ENCODE measurements at places on chromosomes 7 and 10.

DNA sequence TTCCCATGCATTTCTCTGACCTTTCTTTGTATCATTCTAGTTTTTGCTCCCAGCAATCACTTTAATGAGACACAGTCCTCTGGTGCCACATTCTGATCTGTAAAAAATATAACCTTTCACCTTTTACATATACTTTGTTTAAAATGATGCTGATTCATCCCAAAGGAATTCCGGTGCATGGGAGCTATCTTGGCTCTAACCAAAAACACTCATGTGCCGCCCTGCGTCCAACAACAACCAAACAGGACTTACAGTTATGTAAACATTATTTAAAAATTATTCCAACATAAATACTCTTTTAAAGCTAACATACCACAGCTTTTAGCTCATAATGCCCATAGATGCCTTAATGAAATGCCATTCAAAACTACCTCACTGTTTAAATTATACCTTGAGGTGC, 7.7 kb upstream of the OPALIN start:
- peaks cover 4% of the 10 kb centered on the region for H3K4me1 ChIP-seq
- no peak overlapping the region for H3K27ac ChIP-seq
- no peaks in the 10 kb centered on the region for H3K36me3 ChIP-seq
- DNase-seq: no peak
- H3K4me3 ChIP-seq: no peak overlapping the region

GRCh38 chr10:73926152-73926764, 15.3 kb downstream of the PLAU start:
- H3K36me3 ChIP-seq: no peaks in the 10 kb centered on the region
- no peak for DNase-seq
- peaks cover 19% of the 10 kb centered on the region for H3K4me1 ChIP-seq

GRCh38 chr7:48176356-48176893, 5.2 kb downstream of the ABCA13 start:
- no peaks in the 10 kb centered on the region for H3K36me3 ChIP-seq
- no peak overlapping the region for H3K27ac ChIP-seq
- no peaks in the 10 kb centered on the region for H3K27me3 ChIP-seq

- H3K27me3 ChIP-seq: no peaks in the 10 kb centered on the region
- no peaks in the 10 kb centered on the region for H3K4me1 ChIP-seq
- DNase-seq: no peak
- H3K36me3 ChIP-seq: no peaks in the 10 kb centered on the region
- no peak overlapping the region for H3K4me3 ChIP-seq
Measured at GRCh38 chr7:40437498-40437897, 302.7 kb downstream of the SUGCT start.

GRCh38 chr10:10685566-10685965, 332.1 kb upstream of the CELF2 start:
- H3K27me3 ChIP-seq: no peaks in the 10 kb centered on the region
- DNase-seq: no peak
- no peaks in the 10 kb centered on the region for H3K4me1 ChIP-seq
- no peak overlapping the region for H3K4me3 ChIP-seq

DNA sequence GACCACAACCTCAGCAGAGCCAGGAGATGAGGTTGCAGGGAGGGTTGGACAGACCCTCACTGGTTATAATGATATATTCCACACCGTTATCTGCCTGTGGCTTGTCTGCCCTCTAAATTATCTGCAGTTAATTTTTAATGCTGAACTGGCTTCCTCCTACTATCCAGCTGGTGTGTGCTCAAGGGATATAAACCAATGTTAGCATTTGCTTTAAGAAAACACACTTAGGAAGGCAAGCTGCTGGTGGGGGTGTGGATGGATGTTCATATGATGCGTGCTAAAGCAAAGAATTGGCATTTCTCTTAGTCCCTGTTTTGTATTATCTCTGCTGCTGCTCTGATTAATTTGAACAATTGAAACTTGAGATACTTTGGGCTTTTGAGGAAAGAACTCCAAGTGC, 132.2 kb upstream of the NPVF start:
- H3K27ac ChIP-seq: no peak overlapping the region
- no peak for DNase-seq
- H3K36me3 ChIP-seq: no peaks in the 10 kb centered on the region
- H3K27me3 ChIP-seq: no peaks in the 10 kb centered on the region
- H3K4me3 ChIP-seq: no peak overlapping the region
- no peaks in the 10 kb centered on the region for H3K4me1 ChIP-seq

DNA sequence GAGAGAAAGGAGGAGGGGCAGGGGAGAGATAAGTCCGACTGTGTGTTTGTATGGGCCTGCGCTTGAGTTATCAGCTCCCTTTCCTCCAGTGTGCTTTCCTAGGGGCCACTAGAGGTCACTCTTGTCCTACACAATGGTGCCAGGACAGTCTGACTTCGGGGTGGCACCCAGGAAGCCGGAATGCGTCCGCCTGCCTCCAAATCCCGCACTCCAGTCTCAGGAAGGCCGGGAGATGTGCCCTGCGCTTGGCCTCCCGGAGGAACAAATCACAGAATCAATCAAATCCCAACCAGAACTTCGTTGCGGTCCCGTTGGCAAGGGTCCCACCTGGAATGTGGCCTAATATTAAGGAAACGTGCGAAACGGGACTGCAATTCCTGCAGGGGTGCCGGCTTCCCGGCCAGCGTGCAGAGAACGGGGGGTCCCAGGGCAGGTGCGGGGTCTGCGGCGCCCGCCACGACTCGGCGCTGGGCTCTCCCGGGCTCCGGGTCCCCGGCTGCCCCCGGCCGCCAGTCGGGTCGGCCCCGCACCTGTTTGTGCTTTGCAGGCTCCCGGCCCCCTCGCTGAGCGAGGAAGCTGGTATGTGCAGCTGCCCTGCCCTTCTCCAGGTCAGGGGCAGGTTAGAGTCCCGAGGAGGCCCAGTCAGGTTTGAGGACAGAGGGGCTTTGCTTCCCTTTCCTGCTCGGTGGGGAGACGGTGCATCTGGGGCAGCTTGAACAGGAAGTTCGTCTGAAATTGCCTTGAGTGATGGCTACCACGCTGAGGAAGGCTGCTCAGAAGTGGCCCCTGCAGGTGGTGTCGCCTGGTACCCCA, 21.0 kb upstream of the HPS1 start:
- peak; percentile 68 for DNase-seq
- peak overlapping the region; percentile 70 for H3K4me3 ChIP-seq
- no peaks in the 10 kb centered on the region for H3K4me1 ChIP-seq
- H3K27ac ChIP-seq: no peak overlapping the region

- DNase-seq: no peak
- no peaks in the 10 kb centered on the region for H3K36me3 ChIP-seq
- H3K27me3 ChIP-seq: no peaks in the 10 kb centered on the region
- H3K27ac ChIP-seq: no peak overlapping the region
- peaks cover 7% of the 10 kb centered on the region for H3K4me1 ChIP-seq
- no peak overlapping the region for H3K4me3 ChIP-seq
Measured at GRCh38 chr7:105219771-105220160, 169.0 kb downstream of the SRPK2 start.

DNA sequence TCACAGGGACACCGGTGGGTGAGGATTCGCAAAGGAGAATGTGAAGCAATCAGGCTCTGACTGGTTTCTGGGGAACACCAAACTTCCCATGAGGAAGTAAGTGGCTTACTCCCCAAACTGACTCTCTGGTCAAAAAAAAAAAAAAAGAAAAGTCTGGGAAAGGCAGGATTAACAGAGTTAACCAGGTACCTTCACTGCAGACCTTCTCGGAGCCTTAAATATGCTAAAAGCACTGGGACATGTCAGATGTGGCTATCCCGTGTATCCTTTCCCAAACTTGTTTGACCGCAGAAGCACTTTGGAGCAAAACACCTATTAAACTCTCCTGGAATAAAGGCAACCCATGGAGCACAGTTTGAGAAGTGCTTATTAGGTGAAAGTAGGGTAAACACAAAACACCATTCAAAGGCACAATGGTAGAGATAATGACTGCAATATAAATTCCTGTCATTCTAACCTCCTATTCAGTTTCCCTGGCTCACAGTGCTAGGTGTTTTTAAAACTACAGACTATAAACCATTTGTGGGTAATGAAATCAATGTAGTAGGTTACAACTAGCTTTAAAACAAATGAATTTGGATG, 44.1 kb upstream of the MXI1 start:
- peaks cover 4% of the 10 kb centered on the region for H3K4me1 ChIP-seq
- no peak for DNase-seq
- H3K4me3 ChIP-seq: no peak overlapping the region
- H3K36me3 ChIP-seq: no peaks in the 10 kb centered on the region
- H3K27me3 ChIP-seq: peaks cover 34% of the 10 kb centered on the region

GRCh38 chr10:81784111-81784597, 90.8 kb upstream of the NRG3 start:
- no peaks in the 10 kb centered on the region for H3K36me3 ChIP-seq
- no peak for DNase-seq
- H3K4me1 ChIP-seq: no peaks in the 10 kb centered on the region
- no peaks in the 10 kb centered on the region for H3K27me3 ChIP-seq

- no peak for DNase-seq
- no peak overlapping the region for H3K4me3 ChIP-seq
- peaks cover 67% of the 10 kb centered on the region for H3K4me1 ChIP-seq
Measured at GRCh38 chr7:43653891-43654504, 71.1 kb downstream of the STK17A start.

- H3K27me3 ChIP-seq: no peaks in the 10 kb centered on the region
- no peak overlapping the region for H3K27ac ChIP-seq
- no peak overlapping the region for H3K4me3 ChIP-seq
- no peaks in the 10 kb centered on the region for H3K36me3 ChIP-seq
- no peaks in the 10 kb centered on the region for H3K4me1 ChIP-seq
Measured at GRCh38 chr10:120221873-120222485, 235.0 kb upstream of the PLPP4 start.

DNA sequence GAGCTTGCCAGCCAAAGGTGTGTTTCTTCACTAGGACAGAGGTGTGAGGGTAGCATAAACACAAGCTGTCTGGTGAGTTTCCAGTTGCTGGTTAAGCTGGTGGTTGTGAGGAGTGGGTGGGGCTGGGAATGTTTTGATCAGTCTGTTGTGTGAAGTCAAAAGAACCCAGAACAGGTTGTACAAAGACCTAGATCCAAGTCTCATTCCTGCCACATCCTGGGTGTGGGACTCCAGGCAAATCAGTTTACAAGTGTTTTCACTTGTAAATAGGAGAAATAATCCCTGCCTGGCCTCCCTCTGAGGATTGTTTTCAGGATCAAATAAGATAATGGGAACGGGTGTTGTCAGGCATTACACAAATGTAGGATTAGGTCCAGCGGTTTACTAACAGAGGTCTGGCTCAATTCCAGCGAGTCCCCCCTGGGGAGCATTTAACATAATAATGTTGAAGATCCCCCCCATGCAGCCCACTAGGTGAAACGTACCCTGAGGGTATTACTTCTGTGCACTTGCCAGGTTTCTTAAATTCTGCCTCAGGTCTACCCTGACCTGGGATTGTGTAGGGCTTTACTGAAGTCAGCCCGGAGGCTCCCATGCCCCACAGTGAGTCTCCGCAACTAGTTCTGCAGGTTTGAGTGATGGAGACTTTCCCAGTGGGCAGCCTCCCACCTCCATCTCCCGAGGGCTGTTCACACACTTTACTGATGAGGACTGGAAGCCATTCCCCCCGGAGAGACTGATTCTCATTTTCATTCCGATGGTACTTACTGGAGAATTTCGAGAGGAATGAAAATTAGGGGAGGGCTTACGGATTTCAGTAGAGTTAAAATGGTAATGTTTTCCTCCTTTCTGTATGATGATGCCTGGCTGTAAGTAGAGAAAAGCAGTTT, 2.7 kb upstream of the FRAT2 start:
- no peak overlapping the region for H3K4me3 ChIP-seq
- DNase-seq: no peak

DNA sequence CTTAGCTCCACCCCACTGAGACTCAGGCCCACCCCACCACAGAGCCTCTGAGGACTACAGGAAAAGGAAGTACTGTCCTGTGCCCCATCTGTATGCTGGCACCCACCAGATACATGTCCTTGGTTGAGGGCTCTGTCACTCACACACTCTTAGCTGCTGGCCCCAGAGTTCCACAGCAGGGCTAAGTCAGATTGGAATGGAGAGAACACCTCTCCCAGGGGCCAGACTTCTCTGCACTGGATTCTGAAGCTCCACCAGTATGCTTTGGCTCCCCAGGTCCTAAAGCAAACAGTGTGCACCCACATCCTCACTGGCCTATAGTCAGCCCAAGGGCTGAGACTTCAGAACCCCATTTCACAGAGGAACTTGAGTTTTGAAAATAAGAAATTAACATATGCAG, 103.2 kb upstream of the PPP2R2D start:
- no peak overlapping the region for H3K4me3 ChIP-seq
- H3K27ac ChIP-seq: no peak overlapping the region
- DNase-seq: no peak
- no peaks in the 10 kb centered on the region for H3K4me1 ChIP-seq
- no peaks in the 10 kb centered on the region for H3K36me3 ChIP-seq

- H3K27me3 ChIP-seq: peaks cover 4% of the 10 kb centered on the region
- no peak overlapping the region for H3K4me3 ChIP-seq
- DNase-seq: no peak
- H3K4me1 ChIP-seq: no peaks in the 10 kb centered on the region
- no peaks in the 10 kb centered on the region for H3K36me3 ChIP-seq
Measured at GRCh38 chr10:61456095-61456789, 3.1 kb upstream of the TMEM26 start.

DNA sequence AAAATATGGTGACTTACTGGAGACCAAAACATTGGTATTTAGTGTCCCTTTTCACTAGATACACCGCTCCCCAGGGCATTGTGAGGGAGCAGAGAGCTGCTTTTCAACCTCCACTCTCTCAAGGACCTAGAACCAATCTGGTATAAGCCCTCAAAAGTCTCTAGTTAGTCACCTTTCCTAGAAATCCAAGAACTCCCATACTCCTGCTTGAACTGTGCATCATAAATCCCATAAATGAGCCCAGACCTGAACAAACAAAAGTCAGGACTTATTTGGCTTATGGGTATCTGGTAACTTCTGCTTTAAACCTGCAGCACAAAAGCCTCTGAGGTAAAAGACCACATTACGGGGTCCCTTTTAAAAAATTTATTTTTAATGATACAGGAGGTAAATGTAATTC, 603.1 kb upstream of the LRRTM3 start:
- H3K36me3 ChIP-seq: no peaks in the 10 kb centered on the region
- H3K27me3 ChIP-seq: no peaks in the 10 kb centered on the region
- no peak overlapping the region for H3K27ac ChIP-seq
- H3K4me3 ChIP-seq: no peak overlapping the region
- no peak for DNase-seq

GRCh38 chr10:116683166-116683565, 59.2 kb downstream of the HSPA12A start:
- no peaks in the 10 kb centered on the region for H3K27me3 ChIP-seq
- no peak overlapping the region for H3K27ac ChIP-seq
- no peaks in the 10 kb centered on the region for H3K4me1 ChIP-seq
- no peaks in the 10 kb centered on the region for H3K36me3 ChIP-seq
